ENCODE measurements at places on chromosomes 2 and 18. TPM values are rescaled to one million over a fixed set of nuclear protein-coding genes. Genes with fewer than 3 reads are reported as not detected.

NDUFV2 gene
- total RNA-seq, result 497 TPM

IKZF2 gene
- 19.1 TPM for total RNA-seq

- no peak overlapping the region for H3K27ac ChIP-seq
- no peak overlapping the region for H3K4me3 ChIP-seq
- no peaks in the 10 kb centered on the region for H3K4me1 ChIP-seq
- H3K27me3 ChIP-seq, result no peaks in the 10 kb centered on the region
- no peak for DNase-seq
Observed at GRCh38 chr2:202317080-202317857, 51.7 kb downstream of the NOP58 start.

DNA sequence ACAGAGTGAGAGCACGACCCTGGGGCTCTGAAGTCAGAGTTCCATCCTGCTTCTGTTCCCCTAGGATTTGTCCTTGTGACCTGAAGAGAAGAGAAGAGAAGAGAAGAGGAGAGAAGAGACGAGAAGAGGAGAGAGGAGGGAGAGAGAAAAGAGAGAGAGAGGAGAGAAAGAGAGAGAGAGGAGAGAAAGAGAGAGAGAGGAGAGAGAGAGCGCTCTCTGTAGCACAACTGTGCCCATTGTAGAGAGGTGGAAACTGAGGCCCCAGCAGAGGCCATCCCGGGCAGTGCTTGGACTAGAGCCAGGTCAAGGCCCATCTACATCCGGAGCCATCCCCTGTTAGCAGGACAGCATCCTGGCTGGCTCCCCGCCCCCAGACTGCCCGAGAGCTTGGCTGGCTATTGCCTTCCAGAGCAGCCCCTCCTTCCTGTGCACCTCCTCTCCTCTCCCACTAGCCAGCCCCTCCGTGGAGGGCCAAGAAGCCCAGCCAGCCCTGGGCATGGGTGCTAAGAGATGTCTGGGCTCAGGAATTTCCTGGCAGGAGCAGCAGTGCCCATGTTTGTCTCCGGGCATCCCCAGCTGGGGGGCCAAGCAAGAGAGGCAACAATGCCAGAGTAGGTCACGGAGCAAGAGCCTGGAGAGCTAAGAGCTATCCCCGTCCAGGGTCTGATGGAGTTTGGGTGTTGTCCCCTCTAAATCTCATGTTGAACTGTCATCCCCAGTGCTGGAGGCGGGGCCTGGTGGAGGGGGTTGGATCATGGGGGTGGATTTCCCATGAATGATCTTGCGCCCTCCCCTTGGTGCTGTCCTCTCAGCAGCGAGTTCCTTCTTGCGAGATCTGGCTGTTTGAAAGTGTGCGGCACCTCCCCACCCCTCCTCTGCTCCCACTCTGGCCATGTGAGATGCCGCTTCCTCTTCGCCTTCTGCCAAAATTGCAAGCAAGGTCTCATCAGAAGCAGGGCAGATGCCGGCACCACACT, 18.2 kb upstream of the GPR55 start:
- peak; percentile 72 for DNase-seq
- peaks cover 58% of the 10 kb centered on the region for H3K4me1 ChIP-seq
- peaks cover 14% of the 10 kb centered on the region for H3K27me3 ChIP-seq
- peaks cover 14% of the 10 kb centered on the region for H3K36me3 ChIP-seq
- H3K4me3 ChIP-seq, result peak overlapping the region; percentile 83
